B cell (primary cell): ENCODE measurements at places on chromosomes 12 and 14. TPM values are rescaled to one million over a fixed set of nuclear protein-coding genes. Genes with fewer than 3 reads are reported as not detected.

- no peak overlapping the region for H3K27ac ChIP-seq
- peaks cover 16% of the 10 kb centered on the region for H3K27me3 ChIP-seq
- DNase-seq, result no peak
- no peak overlapping the region for H3K4me3 ChIP-seq
- no peaks in the 10 kb centered on the region for H3K4me1 ChIP-seq
- H3K36me3 ChIP-seq, result no peaks in the 10 kb centered on the region
These were observed 97.4 kb downstream of the C12orf75 start for GRCh38 chr12:105427883-105428282.

- H3K4me1 ChIP-seq, result peaks cover 8% of the 10 kb centered on the region
- no peaks in the 10 kb centered on the region for H3K27me3 ChIP-seq
- no peaks in the 10 kb centered on the region for H3K36me3 ChIP-seq
- H3K4me3 ChIP-seq, result no peak overlapping the region
These were observed 67.7 kb downstream of the PRKCH start for GRCh38 chr14:61388976-61389576.

GRCh38 chr12:105856048-105856405 is 282.7 kb downstream of the NUAK1 start:
- no peak overlapping the region for H3K27ac ChIP-seq
- H3K4me1 ChIP-seq, result no peaks in the 10 kb centered on the region
- no peak for DNase-seq
- H3K36me3 ChIP-seq, result no peaks in the 10 kb centered on the region

GRCh38 chr12:69466867-69467266 is 3.3 kb upstream of the FRS2 start:
- DNase-seq, result no peak
- no peak overlapping the region for H3K4me3 ChIP-seq
- no peaks in the 10 kb centered on the region for H3K27me3 ChIP-seq
- H3K36me3 ChIP-seq, result no peaks in the 10 kb centered on the region
- H3K4me1 ChIP-seq, result peaks cover 37% of the 10 kb centered on the region

Gene PITPNM2
- 9.6 and 13.8 TPM in 2 replicates for polyA plus RNA-seq

DNA sequence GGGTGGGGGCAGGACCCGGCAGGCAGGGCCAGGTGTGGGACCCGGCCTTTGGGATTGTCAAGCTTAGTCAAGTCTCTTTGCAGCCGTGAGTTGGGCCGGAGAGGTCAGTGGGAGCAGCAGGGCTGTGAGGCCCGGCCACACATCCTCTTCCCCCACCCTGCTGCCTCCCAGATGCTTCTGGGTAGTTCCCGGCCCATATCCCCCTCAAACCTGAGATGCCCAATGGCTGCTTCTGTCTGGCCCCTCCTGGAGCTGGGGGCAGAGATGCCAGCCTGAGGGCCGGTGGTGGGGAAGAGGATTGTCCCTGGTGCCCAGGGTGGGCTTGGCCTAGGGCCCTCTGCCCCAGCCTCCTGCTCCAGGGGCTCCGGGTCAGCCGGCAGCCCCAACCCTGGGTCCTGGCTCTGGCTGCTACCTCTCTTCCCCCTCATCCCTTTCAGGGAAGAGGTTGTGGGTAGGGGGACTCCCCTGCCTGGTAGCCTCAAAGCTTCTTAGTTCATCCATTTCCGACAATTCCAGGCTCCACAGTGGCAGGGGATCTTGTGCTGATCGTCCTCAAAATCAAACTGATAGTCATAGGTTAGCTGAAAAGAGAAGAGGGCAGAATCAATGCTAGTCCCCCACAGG is 2.8 kb upstream of the PRKAG1 start:
- H3K27ac ChIP-seq, result peak overlapping the region; percentile 38
- no peak for DNase-seq
- H3K27me3 ChIP-seq, result no peaks in the 10 kb centered on the region

Gene COX14
- 41.7 and 60.4 TPM in 2 replicates for polyA plus RNA-seq

GRCh38 chr12:56596815-56597214 is 33.3 kb downstream of the BAZ2A start:
- H3K27me3 ChIP-seq, result no peaks in the 10 kb centered on the region
- no peak overlapping the region for H3K4me3 ChIP-seq
- no peaks in the 10 kb centered on the region for H3K4me1 ChIP-seq
- H3K27ac ChIP-seq, result no peak overlapping the region
- no peak for DNase-seq

- no peaks in the 10 kb centered on the region for H3K27me3 ChIP-seq
- H3K4me3 ChIP-seq, result no peak overlapping the region
- no peaks in the 10 kb centered on the region for H3K4me1 ChIP-seq
- no peak for DNase-seq
These were observed 102.0 kb downstream of the SLC38A4 start for GRCh38 chr12:46723629-46724419.

Gene GYS2
- polyA plus RNA-seq, result not detected in 2 replicates

GRCh38 chr12:83573671-83574070 is 887.0 kb downstream of the TMTC2 start:
- no peak for DNase-seq
- no peak overlapping the region for H3K4me3 ChIP-seq
- no peak overlapping the region for H3K27ac ChIP-seq
- H3K36me3 ChIP-seq, result no peaks in the 10 kb centered on the region
- H3K27me3 ChIP-seq, result no peaks in the 10 kb centered on the region
- H3K4me1 ChIP-seq, result no peaks in the 10 kb centered on the region

- no peaks in the 10 kb centered on the region for H3K27me3 ChIP-seq
- no peak overlapping the region for H3K27ac ChIP-seq
- no peaks in the 10 kb centered on the region for H3K36me3 ChIP-seq
- peaks cover 22% of the 10 kb centered on the region for H3K4me1 ChIP-seq
- no peak overlapping the region for H3K4me3 ChIP-seq
- DNase-seq, result no peak
These were observed 89.8 kb downstream of the BTG1 start for GRCh38 chr12:92055877-92056276.

DNA sequence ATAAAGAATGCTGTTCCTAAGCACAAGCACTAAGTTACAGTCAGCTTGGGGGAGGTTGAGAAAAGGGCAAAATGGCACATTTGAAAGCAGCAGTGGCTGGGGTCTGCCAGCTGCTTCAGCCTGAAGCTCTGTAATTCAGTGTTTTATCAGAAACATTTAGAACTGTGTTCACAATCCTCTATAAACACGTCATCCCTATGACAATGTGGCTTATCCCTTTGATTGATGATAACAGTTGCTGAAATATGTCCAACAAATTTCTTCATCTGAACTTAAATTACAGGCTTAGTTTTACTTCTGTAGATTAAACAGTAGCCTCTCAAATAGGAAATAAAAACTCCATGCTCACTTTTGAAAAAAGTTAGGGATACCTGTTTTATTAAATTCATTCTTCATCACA is 108.8 kb downstream of the VEZT start:
- DNase-seq, result no peak
- H3K4me3 ChIP-seq, result no peak overlapping the region
- no peak overlapping the region for H3K27ac ChIP-seq
- H3K36me3 ChIP-seq, result no peaks in the 10 kb centered on the region
- H3K27me3 ChIP-seq, result no peaks in the 10 kb centered on the region

Gene YBX3
- polyA plus RNA-seq, result 191 and 365 TPM in 2 replicates

Gene DNM1L
- 23.3 and 30.3 TPM in 2 replicates for polyA plus RNA-seq

- H3K27ac ChIP-seq, result no peak overlapping the region
- H3K4me1 ChIP-seq, result peaks cover 46% of the 10 kb centered on the region
- no peak for DNase-seq
- H3K27me3 ChIP-seq, result no peaks in the 10 kb centered on the region
These were observed 11.1 kb upstream of the CLMN start for GRCh38 chr14:95330591-95331370.

Gene GNB3
- 0.27 and 0.71 TPM in 2 replicates for polyA plus RNA-seq

Gene PPP1R3E
- 56.9 and 57.2 TPM in 2 replicates for polyA plus RNA-seq

DNA sequence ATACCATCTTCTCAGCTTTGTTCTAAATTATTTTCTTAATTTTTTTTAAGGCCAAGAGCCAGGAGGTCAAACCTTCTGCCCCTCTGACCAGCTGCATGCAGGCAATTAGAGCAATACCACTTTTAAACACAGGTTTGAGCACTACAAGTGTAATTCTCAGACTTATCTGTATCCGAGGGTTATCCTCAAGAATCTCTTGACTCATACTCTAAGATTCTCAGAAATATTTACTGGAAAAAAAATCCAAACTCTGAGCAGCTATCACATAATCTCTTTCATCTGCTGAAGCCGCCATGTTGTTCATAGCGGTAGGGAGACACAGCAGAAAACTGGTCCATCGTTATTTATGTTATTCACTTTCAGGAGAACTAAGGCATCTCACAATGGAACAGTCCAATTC is 27.4 kb upstream of the PTHLH start:
- no peaks in the 10 kb centered on the region for H3K36me3 ChIP-seq
- H3K4me3 ChIP-seq, result no peak overlapping the region
- no peaks in the 10 kb centered on the region for H3K4me1 ChIP-seq
- DNase-seq, result no peak

DNA sequence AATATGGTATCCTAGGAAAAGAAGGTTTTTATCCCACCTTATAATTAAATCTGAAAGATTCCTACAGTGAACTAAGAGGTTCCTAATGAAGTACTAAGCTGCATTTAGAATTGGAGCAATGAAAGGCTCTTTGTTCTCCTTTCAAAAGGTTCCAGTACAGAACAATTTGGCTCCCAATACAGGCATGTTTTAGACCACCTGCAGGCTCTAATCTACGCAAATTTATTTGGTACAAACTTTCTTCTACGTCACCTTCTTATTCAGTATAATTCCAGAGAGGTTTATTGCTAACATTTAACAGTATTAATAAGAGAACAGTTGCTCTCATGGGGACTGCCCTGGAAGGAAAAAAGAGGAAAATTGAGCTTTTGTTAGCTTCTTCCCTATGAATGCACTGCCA is 37.6 kb upstream of the SLCO1C1 start:
- H3K27me3 ChIP-seq, result no peaks in the 10 kb centered on the region
- no peak for DNase-seq
- H3K4me3 ChIP-seq, result no peak overlapping the region
- H3K4me1 ChIP-seq, result no peaks in the 10 kb centered on the region

DNA sequence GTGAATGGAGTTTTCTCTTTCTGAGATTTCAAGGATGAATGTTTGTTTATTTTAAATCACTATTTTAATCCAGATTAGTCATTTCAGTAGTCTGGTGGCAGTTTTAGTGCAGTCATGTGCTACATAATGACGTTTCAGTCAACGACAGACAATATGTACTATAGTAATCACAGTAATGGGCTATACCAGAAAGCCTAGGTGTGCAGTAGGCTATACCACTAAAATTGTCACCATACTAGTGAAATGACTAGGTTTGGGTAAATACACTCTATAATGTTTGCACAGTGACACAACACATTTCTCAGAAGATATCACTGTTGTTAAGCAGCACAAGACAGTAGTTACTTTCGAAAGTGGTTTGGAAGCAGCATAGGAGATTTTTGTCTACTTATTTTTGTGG is 203.1 kb downstream of the ETNK1 start:
- no peak overlapping the region for H3K27ac ChIP-seq
- no peaks in the 10 kb centered on the region for H3K36me3 ChIP-seq
- DNase-seq, result no peak
- no peaks in the 10 kb centered on the region for H3K4me1 ChIP-seq
- H3K27me3 ChIP-seq, result no peaks in the 10 kb centered on the region

DNA sequence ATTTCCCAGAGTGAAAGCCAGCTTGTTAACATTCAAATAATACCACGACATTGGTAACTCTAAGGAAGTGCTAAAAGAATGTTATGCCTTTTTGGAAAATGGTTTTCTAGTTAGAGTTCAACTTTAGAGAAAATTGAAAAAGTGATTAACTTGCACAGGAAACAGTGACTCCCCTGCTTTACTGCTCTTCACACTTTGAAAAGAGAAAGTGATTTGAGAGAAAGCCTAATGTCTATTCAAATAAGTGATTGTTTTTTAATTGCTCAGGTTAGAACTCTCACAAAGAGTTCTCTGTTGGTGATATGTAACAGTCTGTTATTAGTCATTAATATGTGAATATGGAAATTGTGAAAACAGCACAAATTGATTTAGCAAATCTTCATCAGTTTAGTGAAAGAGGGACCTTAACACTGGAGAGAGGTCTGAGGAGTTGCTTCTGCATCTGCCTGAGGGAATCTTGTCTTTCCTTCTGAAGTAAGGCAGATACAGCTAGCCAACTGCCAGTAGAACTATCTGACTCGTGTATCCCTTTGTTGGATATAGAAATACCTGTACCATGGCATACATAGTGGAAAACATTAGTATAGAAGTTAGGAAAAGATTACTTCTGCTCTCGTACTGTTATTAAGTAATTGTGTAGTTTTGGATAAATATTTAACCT is 25.5 kb downstream of the ATF7IP start:
- no peaks in the 10 kb centered on the region for H3K36me3 ChIP-seq
- no peak for DNase-seq
- H3K4me1 ChIP-seq, result peaks cover 66% of the 10 kb centered on the region

GRCh38 chr12:125105600-125105999 is 40.4 kb downstream of the AACS start:
- peaks cover 3% of the 10 kb centered on the region for H3K36me3 ChIP-seq
- no peak for DNase-seq
- no peak overlapping the region for H3K27ac ChIP-seq
- no peak overlapping the region for H3K4me3 ChIP-seq
- no peaks in the 10 kb centered on the region for H3K4me1 ChIP-seq
- no peaks in the 10 kb centered on the region for H3K27me3 ChIP-seq

Gene SLC6A13
- polyA plus RNA-seq, result 0.20 and 0.54 TPM in 2 replicates

GRCh38 chr14:83260751-83261150 is 1727.1 kb upstream of the SEL1L start:
- H3K27me3 ChIP-seq, result no peaks in the 10 kb centered on the region
- no peak for DNase-seq
- H3K4me1 ChIP-seq, result no peaks in the 10 kb centered on the region
- no peak overlapping the region for H3K4me3 ChIP-seq
- H3K36me3 ChIP-seq, result no peaks in the 10 kb centered on the region

DNA sequence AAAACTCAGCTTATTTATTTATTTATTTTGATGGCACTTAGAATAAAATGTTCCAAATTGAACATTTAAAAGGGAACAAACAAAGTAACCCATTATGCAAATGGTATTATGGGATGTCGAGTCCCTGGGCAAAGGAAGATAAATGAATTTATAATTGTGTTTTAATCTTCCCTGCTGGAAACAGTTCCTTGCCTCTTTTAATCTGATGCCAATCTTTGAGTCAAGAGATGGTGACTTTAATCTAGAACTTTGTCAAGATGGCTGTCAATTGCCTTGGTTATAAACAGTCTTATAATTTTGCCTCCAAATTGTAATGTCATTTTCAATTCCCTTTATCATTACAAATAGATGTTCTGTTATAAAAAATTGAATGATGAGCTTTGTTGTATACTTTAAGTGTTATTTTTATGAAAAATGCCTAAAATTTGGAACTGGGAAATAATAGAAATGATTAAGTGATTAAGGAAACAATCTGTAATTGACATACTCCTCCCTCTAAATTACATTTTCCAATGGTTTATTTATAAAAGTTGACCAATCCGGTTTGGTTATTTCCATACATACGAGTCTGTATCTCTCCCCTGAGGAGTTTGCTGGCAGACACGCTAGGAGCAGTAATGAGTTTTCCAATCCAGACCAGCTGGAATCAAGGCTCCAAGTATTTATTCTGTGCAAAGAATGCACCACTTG is 134.9 kb upstream of the FRMD6 start:
- DNase-seq, result no peak
- H3K4me3 ChIP-seq, result no peak overlapping the region
- H3K27ac ChIP-seq, result no peak overlapping the region
- no peaks in the 10 kb centered on the region for H3K4me1 ChIP-seq
- H3K36me3 ChIP-seq, result no peaks in the 10 kb centered on the region

Gene HHIPL1
- polyA plus RNA-seq, result not detected in 2 replicates

GRCh38 chr14:21155963-21156362 is at the start of gene OR5AU1:
Gene OR5AU1 (minus strand): TSS chr14:21156063. CDS start chr14:21155872, 191 bp downstream.
- no peaks in the 10 kb centered on the region for H3K4me1 ChIP-seq
- no peak within 1 kb of the TSS for H3K27ac ChIP-seq
- H3K27me3 ChIP-seq, result no peaks in the 10 kb centered on the region

- no peak for DNase-seq
- no peaks in the 10 kb centered on the region for H3K36me3 ChIP-seq
- no peak overlapping the region for H3K27ac ChIP-seq
- no peak overlapping the region for H3K4me3 ChIP-seq
- no peaks in the 10 kb centered on the region for H3K4me1 ChIP-seq
- H3K27me3 ChIP-seq, result no peaks in the 10 kb centered on the region
These were observed 38.7 kb downstream of the SLC6A12 start for GRCh38 chr12:175250-175649.

Gene TUNAR
- polyA plus RNA-seq, result 0.48 and 1.2 TPM in 2 replicates

Gene CLMN
- 9.0 and 9.6 TPM in 2 replicates for polyA plus RNA-seq
